Esophagus squamous epithelium (tissue), 5 donors: ENCODE measurements at places on chromosomes 11 and 22.

DNA sequence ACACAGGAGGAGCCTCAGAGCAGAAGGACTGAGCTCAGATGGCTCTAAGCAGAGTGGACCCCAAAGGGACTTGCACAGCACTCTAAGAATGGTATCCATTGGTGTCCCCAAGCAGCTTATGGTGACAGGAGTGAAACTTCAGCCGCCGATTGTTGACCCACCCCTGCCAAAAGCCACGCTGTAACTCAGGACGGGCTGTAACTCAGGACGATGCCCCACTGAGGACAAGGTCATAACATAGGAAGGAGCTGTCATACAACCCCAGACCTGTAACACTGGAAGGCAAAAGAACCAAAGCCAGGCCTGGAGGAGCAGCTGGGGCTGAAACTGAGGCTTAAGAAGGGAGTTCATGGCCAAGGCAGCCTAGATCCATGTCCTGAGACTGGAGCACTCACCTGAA, 14.2 kb downstream of the CD59 start:
- no peak for DNase-seq

GRCh38 chr11:99197477-99197876, 176.7 kb downstream of the CNTN5 start:
- no peak for DNase-seq

DNA sequence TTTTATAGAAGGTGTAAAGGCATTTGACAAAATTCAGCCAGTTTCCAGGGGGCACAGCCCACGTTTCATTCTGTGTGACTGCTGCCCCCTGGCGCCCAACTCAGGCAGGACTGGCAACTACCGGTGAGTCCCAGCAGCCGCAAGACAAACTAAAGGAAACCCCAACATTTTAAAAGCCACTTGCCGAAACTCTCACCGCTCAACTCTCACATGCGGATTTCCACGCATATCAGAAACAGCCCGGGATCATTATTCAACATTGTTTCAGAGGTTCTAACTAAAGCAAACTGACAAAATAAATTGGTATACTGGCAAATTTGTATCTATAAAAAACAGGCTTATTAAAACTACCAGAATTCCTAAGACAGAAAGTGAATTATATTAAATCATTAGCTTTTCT, 48.2 kb downstream of the MORC2 start:
- no peak for DNase-seq

- DNase-seq, result no peak
Observed at GRCh38 chr22:23070418-23071229, at the start of gene GNAZ. TSS of gene GNAZ (plus strand) at chr22:23070519. CDS start at chr22:23095696, 25,177 bp downstream.

DNA sequence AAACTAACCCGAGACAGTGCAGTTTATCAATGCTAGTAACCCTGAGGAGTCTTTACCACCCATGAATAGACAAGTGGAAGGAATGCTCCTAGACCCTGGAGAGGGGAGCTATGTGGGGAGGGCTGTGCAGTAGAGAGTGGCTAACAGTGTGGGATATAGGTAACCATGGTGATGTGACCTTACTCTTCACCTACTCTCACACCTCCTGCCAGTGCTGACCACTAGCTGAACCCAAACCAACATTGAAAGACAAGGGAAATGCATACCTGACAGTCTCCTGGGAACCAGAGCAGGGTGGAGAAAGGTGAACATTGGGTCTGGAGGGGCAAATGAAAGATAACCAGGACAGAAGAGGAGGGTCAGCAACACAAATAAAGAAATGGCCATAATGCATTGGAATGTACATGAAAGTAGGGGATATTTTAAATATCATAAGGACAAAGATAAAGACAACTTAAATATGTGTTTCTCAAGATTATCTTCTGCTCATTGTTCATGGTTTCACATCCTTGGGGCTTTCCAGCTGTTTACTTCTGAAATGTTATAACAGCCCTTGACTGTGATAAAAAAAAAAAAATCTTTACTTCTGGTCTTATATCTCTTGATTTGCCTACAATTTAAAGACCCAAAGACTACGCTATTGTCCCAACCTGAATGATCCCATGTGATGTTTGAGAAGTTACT, 983.3 kb upstream of the TENM4 start:
- no peak for DNase-seq

GRCh38 chr11:128804481-128804880, 62.6 kb downstream of the KCNJ1 start:
- DNase-seq, result no peak

DNA sequence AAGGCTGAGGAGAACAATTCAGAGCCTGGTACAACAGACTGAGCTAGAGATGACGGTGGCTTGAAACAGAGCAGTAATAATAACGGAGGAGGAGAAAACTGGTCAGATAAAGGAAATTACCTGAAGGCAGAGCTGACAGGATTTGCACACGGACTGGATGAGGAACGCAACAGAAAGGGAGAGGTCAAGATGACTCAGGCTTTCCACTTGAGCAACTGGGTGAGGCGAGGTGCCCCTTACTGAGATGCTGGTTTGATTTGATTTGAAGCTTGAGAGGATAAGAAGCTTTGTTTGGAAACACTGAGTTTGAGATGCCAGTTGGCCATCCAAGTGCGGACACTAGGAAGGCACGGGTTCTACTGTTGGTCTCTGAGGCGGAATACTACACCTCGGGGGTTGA, 35.4 kb upstream of the NRIP3 start:
- no peak for DNase-seq

DNA sequence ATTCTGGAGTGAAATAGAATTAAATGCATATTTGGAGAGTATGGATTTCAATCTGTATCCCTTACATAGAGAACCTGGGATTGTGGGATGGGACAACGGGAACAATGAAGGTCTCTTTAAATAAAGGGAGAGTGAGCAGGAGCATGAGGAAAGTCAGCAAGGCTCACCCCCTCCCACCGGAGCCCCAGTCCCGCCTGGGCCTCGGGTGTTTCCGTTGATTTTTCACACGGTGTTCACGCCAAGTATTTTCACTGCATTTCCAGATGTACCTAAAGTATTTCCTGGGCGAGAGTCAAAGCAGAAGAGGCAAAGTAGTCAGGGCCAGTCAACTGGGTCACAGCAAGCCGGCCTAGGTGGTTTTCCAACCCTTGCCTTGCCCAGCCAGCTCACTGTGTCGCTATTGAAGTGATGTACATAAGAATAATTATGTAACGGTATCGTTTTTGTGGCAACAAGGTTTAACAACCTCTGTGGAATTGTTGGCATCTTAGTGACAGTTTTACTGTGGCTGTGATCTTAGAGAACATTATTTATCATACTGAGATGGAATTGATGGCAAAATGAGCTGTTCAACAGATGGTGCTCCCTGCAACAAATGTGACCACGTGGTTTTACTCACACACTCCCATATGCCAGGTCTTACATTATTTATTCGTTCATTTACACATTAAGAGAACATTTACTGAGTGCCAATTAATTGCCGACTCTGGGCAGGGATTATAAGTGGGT, 177.3 kb downstream of the ADAMTS15 start:
- no peak for DNase-seq

DNA sequence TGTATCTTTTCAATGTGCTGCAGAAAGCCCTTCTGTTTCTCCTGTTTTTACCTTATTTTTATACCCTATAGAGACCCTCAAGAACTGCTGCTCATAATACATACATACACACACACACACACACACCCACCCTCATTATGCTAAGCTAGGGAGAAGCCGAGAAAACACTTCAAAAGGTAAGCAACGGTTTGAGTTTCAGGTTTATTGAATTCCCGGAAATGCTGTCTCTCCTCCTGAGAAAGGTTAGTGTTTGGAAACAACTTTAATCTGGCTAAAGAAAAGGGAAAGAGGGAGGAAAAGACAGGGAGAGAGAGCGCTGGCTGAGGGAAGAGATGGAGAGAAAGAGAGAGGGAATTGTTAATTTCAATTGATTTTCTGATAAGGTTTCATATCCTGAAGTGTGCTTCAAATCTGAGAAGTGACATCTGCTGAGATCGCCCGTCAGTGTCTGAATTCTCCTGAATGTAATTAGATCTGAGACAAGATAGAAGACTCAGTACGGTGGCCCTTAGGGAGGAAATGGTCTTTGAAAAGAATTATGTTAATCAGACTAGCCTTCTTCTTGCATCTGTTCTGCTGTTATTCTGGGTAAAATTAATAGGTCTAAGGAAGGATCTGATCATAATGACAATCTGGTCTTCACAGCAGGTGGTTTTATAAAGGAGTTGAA, 169.1 kb downstream of the NXPE2 start:
- DNase-seq, result no peak

GRCh38 chr11:16117989-16118756, 238.2 kb downstream of the SOX6 start:
- no peak for DNase-seq

DNA sequence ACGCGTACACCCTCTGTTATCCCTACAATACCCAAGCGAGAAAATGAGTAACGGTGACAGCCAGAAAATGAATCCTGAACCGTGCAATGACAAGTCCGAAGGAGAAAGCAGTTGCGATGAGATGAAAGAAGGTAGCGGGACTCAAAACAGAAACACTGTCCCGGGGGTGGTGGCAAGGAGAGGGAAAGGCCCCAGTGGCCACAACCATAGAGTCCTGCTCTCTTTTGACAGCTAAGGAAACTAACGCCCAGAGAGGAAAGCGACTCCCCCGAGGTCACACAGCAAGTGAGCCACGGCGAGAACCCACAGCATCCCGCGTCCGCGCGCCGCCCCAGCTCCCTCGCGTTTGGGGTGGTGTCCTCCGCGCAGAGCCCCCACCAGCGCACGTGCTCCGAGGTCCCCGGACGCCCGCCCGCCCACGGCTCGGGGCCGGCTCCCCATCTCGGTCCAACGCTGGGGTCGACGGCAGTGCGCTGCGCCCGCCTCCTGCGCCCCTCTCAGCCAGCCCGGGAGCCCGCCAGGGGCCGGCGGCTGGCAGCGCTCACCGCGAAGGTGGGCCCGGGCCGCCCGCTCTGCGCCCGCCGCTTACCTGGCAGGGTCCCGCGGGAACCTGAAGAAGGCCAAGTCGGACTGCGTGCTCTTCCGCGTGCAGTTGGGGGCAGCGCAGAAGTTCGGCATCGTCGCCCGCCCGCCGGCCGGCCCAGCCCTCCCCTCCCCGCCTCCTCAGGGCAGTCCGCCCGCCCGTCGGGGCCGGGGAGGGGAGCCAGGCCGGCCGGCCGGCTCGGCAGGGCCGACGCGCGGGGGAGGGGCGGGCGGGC, 564 bp downstream of the THAP12 start:
- no peak for DNase-seq

DNA sequence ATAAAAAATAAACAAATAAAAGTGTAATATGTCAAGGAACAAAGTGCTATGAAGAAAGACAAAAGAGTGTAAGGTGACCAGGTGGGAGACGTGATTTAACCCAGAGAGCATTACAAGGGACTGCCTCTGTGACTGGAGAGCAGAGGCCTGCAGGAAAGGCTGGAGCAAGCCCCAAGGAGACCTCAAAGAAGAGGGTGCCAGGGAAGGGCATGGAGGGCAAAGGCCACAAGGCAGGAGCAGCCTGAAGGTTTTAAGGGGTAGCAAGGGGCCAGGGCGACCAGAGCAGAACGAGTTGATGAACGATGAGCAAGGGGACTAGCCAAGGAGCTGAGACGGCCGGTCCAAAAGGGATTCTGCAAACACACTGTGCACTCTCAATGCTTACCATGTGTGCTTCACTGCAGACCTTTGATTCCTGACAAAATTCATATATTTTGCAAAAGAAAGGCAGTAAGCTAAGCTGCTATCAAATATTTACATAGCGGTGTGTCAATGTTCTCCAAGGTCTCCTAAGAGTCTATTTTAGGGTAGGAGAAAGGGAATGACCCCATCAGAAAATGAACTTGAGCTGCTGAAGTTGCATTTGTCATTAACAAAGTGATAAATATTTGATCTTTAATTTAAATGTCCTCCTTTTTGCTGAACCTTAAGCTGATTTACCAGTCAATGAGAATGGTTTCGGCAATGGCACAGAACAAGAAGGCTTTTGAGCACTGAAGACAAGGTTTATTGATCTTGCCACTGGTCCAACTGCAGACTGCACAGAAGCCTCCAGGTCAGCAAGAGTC, 50.5 kb downstream of the SMCO4 start:
- no peak for DNase-seq

DNA sequence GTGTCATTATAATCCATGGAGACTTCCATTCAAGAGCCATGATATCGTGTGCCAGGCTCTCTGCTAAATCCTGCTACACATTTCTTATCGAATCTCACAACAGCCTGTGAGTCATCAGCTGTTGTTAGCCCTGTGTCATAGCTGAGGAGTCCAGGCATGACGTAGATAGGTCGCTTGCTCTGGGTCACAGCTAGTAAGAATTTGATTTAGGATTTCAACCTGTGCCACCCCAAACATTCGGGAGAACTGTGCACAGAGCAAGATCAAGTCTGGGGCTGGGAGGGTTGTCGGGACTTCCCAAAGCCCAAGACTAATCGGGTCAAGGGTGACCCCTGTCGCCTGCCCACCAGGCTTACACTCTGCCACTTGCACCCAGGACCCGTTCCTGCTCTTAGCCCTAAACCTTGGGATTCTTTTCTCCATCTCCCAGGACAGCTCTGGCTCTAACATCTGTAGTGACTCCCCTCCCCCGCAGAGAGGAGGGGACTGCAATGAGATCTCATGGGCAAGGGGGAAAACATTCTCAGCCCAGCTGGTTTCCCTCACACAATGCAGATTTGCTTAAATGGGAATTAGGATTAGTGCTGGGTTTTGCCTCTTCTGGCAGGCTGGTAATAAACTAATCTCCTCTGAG, 34.3 kb downstream of the TSPAN18 start:
- no peak for DNase-seq

GRCh38 chr11:8381871-8382396, 118.3 kb upstream of the LMO1 start:
- no peak for DNase-seq

GRCh38 chr11:48184452-48184851, 32.2 kb upstream of the OR4B1 start:
- DNase-seq, result no peak

- DNase-seq, result no peak
Observed at GRCh38 chr11:118076754-118077281, at the start of gene TMPRSS4. TSS of gene TMPRSS4 (plus strand) at chr11:118077078. CDS start at chr11:118077303, 225 bp downstream.

- DNase-seq, result no peak
Observed at GRCh38 chr11:4211991-4212390, 117.4 kb downstream of the RRM1 start.

GRCh38 chr11:104934594-104934993, 33.8 kb downstream of the CASP4 start:
- DNase-seq, result no peak

DNA sequence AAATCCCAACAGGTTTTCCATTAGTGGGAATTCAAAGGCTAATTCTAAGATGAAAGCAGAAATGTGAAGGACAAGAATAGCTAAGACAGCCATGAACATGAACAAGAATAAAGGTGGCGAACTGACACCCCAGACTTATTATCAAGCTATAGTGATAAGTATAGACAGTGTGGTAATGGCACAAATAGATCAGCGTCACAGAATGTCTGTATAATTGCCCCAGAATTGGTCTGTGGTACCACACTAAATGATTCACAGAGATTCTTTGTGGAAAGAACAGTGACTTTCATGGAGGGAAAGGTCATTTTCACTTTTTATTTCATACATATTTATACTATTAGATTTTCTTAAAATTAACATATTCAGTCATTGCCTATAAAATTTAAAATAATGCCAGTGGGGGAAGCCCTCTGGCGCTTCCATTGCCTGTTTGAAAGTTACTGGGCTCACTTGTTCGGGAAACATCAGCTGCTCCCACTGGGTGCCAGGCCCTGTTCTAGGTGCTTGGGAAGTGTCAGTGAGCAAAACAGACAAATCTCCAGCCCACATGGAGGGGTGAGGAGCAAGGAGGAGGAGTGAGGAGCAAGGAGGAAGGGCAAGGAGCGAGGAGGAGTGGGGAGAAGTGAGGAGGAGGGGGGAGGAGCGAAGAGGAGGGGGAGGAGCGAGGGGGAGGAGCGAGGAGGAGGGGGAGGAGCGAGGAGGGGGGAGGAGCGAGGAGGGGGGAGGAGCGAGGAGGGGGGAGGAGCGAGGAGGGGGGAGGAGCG, 11.3 kb upstream of the NLRP6 start:
- no peak for DNase-seq

- no peak for DNase-seq
Observed at GRCh38 chr11:45110562-45110961, 35.9 kb upstream of the PRDM11 start.
